ENCODE measurements at places on chromosomes 5 and 9.

- DNase-seq = no peak
Measured at GRCh38 chr5:38367966-38368365, 109.6 kb downstream of the EGFLAM start.

GRCh38 chr9:132383462-132383883 lies 23.2 kb downstream of the TTF1 start:
- DNase-seq = peak; percentile 51

DNA sequence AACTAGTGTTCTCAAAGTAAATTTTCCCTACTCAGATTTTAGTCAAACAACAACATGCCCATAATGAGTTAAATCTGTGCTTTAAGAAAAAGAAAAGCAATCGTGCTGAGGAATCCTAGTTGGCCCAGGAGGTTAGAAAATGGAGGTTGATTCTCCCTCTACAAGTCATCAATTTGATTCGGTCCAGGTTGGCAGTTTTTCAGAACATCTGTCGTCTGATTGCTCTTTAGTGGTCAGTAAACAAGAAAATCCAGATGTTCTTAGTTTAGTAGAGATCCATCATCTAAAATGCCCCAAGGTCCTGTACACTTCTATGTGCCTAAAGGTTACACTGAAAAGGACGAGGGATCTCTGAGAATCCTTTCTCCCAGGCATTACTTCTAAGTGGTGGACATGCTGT lies 659.2 kb downstream of the MTRR start:
- DNase-seq = no peak

- DNase-seq = no peak
Measured at GRCh38 chr5:157076558-157076957, 17.6 kb upstream of the HAVCR1 start.

GRCh38 chr5:19488786-19489185 lies 499.2 kb downstream of the CDH18 start:
- no peak for DNase-seq

- DNase-seq = no peak
Measured at GRCh38 chr5:142063376-142063775, 45.2 kb upstream of the NDFIP1 start.

DNA sequence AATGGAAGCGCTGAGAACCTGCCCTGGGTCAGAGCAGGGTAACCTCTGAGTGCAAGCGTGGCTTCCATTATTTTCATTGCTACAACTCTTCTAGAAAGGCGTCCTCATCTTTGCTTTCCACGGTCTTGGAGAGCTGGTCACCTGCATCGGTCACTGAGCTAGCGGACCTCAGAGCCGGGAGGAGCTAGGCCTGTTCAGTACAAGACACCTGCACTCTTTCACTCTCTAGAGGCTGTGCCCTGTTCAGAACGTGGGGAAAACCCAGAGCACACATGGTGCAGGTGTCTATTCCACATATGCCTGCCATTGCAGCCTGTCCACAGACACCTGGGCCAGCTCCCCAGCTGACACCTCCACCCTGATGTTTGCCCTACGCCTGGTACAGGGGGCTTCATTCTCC lies 147.8 kb upstream of the IRX2 start:
- DNase-seq = no peak

- DNase-seq = no peak
Measured at GRCh38 chr5:56858777-56859442, 43.6 kb downstream of the MAP3K1 start.

GRCh38 chr9:124217836-124218437 lies 39.8 kb upstream of the NEK6 start:
- DNase-seq = no peak

DNA sequence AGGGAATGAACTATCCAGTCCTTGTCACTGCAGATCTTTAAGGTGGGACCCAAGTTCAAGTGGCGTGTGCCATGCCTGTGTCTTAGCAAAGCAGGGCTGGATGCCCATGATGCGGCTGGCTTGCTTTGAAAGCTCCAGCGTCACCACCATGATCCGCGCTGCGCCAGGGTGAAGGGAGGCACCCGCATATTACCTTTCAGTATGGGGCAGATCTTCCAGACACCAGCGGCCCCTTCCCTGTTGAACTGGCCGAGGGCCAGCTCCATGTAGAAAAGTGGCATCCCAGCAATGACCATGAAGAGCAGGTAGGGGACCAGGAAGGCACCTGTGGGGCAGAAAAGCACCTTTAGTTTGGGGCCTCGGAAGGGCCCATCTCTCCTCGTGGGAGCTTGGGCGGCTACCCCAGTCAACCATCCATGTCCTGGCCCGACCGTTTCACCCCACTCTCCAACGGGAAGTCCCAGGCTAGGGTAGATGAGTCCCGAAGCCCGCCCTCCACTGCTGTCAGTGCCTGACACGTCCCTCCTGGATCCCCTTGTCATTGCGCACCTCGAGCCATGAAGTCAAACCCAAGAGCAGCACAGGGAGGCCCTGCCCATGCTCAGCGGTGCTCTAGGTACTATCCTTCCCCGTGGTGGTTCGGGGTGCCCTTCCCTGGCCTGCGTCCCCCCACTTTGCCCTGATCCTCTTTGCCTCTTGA lies 3.9 kb downstream of the SLC6A3 start:
- DNase-seq = no peak

- no peak for DNase-seq
Measured at GRCh38 chr5:164941132-164941531, 1435.7 kb downstream of the MAT2B start.

- DNase-seq = no peak
Measured at GRCh38 chr5:119393746-119394145, 37.9 kb downstream of the TNFAIP8 start.

Measured in memory B cell (primary cell).